ENCODE measurements at places on chromosomes 1 and 21. TPM values are rescaled to one million over a fixed set of nuclear protein-coding genes. Genes with fewer than 3 reads are reported as not detected.

OR2L2 gene
- polyA plus RNA-seq: not detected

DNA sequence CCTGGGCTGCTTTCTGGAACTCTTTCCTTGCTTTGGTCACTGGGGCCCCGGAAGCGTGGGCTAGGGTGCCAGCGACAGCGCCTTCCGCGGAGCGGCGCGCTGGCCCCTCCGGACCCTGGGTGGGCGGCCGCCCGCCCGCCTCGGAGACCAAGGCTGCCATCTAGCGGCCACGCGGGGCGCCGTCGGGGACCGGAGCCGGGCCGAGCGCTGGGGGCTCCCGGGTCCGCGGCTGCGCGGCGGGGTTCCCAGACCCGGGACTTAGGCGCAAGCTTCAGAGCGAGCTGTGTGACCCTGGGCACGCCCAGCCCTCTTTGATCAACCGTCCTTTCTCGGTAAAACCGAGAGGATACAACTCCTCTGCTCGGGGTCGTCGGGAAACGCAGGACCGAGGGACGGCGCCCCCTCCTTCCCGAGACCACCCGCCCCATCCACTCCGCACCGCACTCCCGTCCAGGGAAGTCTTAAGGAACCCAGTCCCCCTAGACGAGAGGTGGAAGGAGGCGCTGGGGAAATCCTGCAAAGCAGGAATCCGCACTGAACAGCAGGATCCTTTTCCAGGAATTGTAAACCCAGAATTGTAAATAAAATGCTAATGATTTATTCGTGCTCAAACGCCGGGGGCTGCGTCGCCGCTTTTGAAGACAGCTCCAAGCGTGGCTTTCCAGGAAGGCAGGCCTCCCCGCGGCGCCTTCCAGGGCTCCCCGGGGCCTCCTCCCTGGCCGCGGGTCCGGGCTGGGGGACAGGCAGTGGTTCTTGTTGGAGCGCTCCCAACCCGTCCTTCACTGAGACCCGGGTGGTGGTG is 41.2 kb downstream of the RRAGC start:
- no peak for DNase-seq

GRCh38 chr1:186605762-186606350 is 74.4 kb downstream of the PTGS2 start:
- peak; percentile 59 for DNase-seq

GRCh38 chr1:37549341-37549740 is 4.8 kb downstream of the SNIP1 start:
- DNase-seq: peak; percentile 44
